ENCODE measurements at places on chromosomes 7 and 10.

- DNase-seq: no peak
Measured at GRCh38 chr7:128076796-128077271, 45.6 kb upstream of the LRRC4 start.

DNA sequence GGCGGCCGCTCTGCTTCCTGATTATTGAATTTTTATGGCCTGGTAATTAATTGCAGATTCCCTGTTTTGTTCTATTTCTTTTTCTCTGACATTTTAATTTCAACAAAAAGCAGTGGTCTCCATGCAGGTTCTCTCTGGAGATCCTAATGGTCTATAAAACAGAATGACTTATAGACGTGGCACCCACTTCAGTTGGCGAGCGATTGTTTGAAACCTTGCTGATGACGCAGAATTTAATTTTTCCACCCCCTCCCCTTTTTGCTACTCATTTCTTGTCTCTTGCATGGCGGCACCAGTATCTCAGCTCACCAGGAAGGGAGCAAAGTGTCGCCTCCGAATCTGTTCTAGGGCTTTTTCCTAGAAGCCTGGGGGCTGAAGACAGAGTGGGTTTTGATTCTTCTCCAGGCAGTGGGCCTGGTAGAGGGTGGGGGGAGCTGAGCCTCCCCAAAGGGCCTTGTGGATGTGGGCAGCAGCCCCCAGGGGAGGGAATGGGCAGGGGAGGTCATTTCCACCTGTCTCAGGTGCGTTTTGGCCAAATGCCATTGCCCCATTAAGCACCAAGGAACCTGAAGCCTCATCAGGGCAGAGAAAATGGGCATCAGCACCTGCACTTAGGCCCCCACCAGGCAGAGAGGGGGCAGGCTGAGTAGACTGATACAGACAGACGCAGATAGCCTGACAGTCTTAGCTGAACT lies 3.5 kb upstream of the COMTD1 start:
- no peak for DNase-seq

GRCh38 chr10:53990799-53991238 lies 810.2 kb downstream of the PCDH15 start:
- DNase-seq: no peak

DNA sequence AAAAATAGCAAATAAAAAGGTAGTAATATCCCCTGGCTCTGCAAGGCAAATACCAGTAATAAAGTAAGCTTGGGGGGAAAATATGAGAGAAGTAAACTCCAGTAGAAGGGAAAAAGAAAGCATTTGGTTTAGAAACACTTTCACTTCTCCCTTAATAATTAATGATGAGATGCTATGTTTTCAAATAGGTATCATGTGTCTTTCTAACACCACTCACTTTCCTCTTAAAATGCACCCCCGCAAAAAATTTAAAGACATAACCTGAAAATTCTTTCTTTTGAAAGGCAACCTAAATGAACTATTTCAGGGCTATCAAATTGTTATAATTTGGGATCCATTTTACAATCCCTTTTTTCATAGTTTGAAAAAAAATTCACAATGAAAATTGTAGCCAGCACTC lies 240.3 kb downstream of the SNX10 start:
- no peak for DNase-seq

DNA sequence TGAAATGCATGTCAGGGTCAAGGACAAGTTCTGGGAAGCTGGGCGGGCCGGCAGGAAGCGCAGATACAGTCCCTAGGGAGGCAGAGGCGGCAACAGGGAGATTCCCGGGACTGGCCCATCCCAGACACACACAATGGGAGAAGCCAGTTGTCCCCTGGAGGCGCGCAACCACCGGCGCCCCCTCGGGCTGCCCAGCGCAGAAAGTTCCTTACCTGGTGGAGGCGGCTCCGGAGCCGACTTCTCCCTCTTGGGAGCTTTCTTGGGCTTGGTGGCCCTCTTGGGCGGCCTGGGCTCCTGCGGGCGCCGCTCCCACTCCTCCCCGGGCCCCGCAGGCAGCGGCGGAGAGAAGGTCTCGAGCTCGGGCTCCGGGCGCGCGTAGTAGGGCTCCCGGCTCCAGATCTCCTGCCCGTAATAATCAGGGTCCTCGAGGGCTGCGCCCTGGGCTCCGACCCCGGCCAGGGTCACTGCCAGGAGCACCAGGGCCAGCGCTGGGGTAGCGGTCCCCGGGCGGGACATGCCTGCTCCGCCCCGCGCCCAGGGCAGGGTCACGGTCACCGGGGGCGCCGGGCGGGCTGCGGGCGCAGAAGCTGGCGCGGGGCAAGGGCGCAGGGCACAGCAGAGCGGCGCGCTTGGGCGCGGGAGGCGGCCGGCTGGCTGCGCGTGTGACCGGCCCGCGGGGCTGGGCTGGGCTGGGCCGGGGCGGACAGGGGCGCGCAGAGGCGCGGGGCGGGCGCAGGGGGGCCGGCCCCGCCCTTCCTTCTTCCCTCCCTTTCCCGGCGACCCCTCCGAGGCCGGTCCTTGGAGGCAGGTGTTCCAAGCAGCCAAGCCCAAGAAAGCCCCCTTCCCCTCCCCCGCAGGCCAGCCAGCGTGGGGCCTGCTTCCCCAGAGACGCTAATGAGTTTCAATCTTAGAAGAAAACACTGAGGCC lies at the start of gene CPXM2:
Gene CPXM2, minus strand, starts transcription at position 664 of the 928 bp plus-strand sequence. Its CDS starts 148 bp downstream, at position 516.
- no peak for DNase-seq
